ENCODE measurements at places on chromosomes 1 and 21.

DNA sequence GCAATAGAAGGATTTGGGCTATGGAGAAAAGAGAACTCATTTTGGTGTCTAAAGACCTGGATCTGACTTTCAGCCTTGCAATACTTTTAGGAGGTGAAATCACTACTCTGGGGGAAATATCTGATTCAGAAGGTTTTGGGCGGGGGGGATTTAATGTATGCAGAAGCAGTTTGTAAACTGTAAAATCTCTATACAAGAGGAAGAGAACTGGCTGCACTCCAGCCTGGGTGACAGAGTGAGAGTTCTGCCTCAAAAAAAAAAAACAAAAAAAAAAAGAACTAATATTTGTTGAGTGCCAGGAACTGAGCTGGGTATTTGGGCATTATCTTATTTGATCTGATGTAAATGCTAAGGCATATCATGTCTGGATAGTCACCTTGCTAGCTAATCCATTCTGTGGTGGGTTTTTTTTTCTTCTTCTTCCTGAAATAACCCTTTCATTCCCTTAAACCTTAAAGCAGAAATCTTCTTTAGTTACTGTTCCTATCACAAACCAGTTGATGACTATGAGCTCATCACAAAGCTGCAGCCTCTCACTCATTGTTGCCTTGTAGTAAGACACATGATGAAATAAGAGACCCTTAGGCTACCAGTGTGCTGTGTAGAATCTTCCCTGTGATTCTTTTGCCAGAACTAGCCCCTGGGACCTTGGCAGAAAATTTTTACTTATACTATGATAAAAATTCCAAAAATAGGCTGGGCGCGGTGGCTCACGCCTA lies 35.6 kb upstream of the SLC16A1 start:
- DNase-seq = no peak

DNA sequence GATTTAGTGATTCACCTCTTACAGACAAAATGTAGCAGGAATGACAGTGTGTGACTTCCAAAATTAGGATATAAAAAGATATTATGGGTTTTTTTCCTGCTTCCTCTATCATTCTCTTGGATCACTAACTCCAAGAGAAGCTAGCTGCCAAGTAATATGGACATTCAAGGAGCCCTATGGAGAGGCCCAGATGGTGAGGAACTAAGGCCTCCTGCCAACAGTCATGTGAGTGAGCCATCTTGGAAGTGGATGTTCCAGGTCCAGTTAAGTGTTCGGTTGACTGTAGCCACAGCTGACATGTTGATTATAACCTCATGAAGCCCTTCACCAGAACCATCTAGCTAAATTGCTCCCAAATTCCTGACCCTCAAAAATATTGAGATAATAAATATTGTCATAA lies 38.8 kb downstream of the CD160 start:
- no peak for DNase-seq

DNA sequence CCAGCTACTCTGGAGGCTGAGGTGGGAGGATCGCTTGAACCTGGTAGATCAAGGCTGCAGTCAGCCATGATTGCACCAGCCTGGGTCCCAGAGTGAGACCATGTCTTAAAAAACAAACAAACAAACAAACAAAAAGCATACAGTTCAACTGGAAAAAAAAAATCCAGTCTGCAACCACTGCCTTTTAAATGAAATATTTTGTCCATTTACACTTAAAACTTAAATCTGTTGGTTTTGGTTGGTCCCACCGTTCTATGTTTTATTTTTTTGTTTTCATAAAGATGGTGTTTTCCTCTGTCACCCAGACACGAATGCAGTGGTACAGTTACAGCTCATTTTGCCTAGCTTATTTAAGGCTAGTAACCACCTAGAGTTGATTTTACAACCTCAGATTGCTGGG lies 9.8 kb downstream of the FALEC start:
- DNase-seq = no peak

GRCh38 chr21:46191686-46192575 lies 7.7 kb upstream of the SPATC1L start:
- DNase-seq = no peak

DNA sequence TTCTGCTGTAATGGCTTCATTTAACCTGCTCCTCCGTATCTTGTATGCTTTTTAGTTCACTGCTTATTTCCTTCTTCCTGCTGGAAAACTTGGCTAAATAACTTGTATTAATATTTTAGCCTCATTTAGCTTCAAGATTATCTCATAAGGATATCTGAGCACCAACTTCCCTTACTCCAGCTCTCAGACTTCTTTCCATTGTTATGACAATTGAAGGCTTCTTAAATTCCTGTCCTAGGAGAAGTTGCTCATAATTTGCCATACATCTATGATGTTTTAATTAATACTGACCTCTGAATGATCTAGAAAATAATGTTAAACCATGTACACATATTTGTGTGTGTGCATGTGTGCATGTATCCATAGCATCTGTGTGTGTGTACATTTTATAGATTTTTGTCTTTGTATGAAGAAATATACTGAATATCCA lies 1524.4 kb upstream of the TPTE start:
- DNase-seq = no peak

DNA sequence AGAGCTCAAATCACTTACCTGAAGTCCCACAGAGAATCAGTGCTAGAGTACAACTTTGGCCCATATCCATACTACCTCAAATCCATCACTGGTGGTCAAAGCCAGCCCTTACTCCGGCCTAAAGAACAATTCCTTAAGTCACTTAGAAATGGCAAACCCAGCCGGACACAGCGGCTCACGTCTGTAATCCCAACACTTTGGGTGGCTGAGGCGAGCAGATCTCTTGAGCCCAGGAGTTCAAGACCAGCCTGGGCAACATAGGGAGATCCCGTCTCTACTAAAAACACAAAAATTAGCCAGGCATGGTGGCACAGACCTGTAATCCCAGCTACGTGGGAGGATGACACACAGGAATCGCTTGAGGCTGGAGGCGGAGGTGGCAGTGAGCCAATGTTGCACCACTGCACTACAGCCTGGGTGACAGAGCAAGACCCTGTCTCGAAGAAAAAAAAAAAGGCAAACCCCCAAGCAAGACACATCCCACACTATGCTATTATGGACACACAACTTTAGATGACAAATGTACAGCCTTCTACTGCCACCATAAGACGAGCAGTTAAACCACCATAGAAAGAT lies 24.0 kb downstream of the NPHP4 start:
- no peak for DNase-seq

DNA sequence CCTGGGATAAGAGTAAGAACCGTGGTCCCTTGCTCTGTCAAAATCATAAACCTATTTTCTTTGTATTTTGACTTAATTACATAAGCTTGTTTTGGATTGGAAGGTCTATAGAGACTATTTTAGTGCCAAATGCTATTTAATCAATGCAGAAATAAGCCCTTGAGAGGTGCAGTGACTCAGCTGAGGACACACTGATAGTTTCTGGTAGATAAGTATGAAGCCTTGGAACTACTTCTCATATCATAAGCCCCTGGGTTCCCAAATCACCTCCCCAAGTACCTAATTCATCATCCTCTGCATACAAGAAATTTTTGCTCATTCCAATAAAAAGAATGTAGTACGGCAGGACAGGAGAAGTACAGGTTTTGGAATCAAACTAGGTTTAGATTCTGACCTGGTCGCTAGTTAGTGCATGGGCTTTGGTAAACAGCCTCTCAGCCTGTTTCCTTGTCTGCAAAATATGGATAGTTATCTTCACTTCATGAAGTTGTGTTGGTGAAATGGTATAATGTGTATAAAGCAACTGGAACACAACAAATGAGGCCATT lies 3.3 kb upstream of the CD55 start:
- DNase-seq = no peak

GRCh38 chr1:48107516-48107915 lies 110.3 kb upstream of the TRABD2B start:
- DNase-seq = no peak

DNA sequence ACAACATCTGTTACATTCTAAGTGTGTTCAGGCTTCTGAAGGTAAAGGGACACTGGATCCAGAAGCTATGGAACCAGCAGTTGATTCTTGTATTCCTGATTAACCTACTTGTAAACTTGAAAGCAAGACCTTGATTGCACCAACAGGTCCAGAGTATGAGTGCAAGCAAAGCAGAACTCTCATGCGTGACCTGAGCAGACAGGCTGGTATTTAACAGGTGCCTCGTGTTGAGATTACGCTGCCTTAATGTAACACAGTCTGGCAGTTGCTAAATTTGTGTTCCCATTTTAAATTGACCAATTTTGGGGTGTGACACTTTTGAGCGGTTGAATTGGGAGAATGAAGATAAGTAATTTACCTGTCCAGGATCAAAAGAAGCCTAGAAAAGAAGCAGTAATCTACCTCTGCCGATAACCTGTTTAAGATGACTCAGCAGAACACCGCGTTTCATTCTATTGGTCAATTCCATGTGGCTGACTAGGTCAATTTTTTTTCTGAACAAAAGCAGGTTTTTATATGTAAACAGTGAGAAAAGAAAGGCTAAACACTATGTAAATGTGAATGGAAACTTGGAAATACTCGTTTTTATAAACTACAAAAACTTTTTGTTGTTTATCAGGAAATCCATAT lies 147.6 kb downstream of the DYRK1A start:
- DNase-seq = no peak

GRCh38 chr1:197773856-197774255 lies 1.4 kb downstream of the DENND1B start:
- DNase-seq = no peak

GRCh38 chr21:39047046-39047445 lies 136.2 kb downstream of the PSMG1 start:
- no peak for DNase-seq

- peak; percentile 63 for DNase-seq
Observed at GRCh38 chr1:27296773-27297291, 25.1 kb upstream of the TMEM222 start.

- no peak for DNase-seq
Observed at GRCh38 chr1:97603776-97604175, 317.1 kb downstream of the DPYD start.

- no peak for DNase-seq
Observed at GRCh38 chr1:153380711-153381110, 5.3 kb upstream of the S100A12 start.

DNA sequence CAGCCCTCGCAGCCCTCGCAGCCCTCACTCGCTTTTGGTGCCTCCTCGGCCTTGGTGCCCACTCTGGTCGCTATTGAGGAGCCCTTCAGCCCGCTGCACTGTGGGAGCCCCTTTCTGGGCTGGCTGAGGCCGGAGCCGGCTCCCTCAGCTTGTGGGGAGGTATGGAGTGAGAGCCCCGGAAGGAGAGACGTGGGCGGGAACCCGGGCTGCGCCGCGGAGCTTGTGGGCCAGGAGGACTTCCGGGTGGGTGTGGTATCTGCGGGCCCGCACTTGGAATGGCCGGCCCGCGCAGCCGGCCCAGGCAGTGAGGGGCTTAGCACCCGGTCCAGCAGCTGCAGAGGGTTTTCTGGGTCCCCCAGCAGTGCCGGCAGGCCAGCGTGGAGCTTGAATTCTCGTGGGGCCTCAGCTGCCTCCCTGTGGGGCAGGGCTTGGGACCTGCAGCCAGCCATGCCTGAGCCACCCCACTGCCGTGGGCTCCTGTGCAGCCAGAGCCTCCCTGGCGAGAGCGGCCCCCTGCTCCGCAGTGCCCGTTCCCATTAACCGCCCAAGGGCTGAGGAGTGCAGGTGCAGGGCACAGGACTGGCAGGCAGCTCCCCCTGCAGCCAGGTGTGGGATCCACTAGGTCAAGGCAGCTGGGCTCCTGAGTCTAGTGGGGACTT lies 9.9 kb upstream of the CFHR2 start:
- DNase-seq = no peak

DNA sequence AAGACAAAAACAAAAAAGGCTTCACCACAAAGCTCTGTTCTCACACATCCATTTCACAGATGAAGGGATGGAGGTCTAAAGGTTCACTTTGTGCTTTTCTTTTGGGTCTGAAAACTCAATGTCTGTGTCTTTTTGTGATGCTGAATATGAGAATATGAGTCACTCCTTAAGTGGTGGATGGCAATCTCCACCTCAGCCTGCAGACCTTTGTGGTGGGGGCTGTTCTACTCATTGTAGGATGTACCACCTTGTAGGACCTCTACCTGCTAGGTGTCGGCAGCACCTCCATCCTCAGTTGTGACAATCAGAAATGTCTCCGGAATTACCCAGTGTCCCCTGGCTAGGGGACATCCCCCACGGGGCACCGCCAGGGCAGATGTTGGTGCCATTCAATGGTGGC lies 42.8 kb downstream of the UBASH3A start:
- DNase-seq = no peak

- DNase-seq = no peak
Observed at GRCh38 chr1:44407430-44408211, 2.6 kb downstream of the RNF220 start.

- no peak for DNase-seq
Observed at GRCh38 chr1:5140136-5140535, 485.7 kb downstream of the AJAP1 start.

GRCh38 chr1:229272164-229273158 lies 1.6 kb downstream of the RAB4A start:
- no peak for DNase-seq

Data from activated CD4-positive, alpha-beta T cell treated with anti-CD3 and anti-CD28 coated beads, Interleukin-2, amount 50 U/mL, for 4 hours (primary cell).